ENCODE measurements at places on chromosomes 6 and 20. TPM values are rescaled to one million over a fixed set of nuclear protein-coding genes. Genes with fewer than 3 reads are reported as not detected.

DNA sequence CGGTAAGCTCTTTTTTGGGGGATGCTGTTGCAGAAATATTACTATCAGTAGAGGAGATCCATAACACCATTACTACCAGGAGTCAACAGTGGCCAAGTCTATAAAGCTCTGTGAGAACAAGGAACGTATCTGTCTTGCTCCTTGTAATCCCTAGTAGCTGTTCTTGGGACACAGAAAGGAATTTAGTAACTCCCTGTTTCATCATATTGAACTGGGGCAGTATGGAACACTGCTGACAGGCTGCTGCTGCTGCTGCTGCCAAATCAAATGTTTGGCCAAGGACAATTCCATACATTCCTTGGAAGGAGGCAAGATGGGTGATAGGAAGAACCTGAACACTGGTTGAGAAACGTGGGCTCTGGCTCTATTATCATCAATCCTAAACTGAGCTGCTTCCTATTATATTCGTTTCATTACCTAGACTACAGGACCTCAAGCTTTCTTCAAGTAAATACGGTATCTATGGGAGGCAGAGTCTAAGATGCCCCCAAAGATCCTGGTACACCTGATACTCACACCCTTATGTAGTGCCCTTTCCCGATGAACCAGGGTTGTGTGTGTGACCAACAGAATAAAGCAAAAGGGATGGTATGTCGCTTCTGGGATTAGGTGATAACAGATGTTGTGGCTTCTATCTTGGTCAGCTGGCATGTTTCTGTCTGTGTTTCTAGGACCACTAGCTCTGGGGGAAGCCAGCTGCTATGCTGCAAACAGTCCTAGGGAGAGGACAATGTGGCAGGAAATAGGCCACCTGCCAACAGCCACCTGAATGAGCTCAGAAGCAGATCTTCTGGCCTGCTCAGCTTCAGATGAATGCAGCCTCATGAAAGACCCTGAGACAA, 39.5 kb downstream of the ELOVL5 start:
- H3K27ac ChIP-seq, result peak overlapping the region; percentile 44
- H3K27me3 ChIP-seq, result no peaks in the 10 kb centered on the region
- no peak overlapping the region for H3K4me3 ChIP-seq
- DNase-seq, result no peak

DNA sequence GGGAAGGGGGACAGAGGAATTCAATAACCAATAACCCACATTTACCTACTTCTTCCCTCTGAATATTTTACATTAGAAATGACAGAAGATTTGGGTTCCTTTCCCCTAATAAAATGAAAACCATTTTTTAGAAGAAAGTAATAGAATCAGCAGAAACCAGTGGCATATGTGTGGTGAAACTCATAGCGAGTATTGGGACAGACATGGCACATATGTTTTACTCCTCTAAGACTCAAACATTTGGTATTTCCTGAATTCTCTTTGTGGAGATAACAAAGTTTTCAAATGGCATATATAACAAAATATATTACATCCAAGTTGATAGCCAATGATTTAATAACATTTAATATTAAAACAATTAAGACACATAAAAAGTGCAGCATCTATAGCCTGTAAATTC, 12.9 kb upstream of the BEND3 start:
- DNase-seq, result no peak
- H3K27me3 ChIP-seq, result no peaks in the 10 kb centered on the region
- H3K36me3 ChIP-seq, result no peaks in the 10 kb centered on the region
- H3K4me3 ChIP-seq, result no peak overlapping the region
- H3K4me1 ChIP-seq, result no peaks in the 10 kb centered on the region

- H3K4me3 ChIP-seq, result no peak overlapping the region
- DNase-seq, result no peak
- no peak overlapping the region for H3K27ac ChIP-seq
- H3K36me3 ChIP-seq, result no peaks in the 10 kb centered on the region
These were observed 36.2 kb upstream of the ANGPT4 start for GRCh38 chr20:952196-952795.

DNA sequence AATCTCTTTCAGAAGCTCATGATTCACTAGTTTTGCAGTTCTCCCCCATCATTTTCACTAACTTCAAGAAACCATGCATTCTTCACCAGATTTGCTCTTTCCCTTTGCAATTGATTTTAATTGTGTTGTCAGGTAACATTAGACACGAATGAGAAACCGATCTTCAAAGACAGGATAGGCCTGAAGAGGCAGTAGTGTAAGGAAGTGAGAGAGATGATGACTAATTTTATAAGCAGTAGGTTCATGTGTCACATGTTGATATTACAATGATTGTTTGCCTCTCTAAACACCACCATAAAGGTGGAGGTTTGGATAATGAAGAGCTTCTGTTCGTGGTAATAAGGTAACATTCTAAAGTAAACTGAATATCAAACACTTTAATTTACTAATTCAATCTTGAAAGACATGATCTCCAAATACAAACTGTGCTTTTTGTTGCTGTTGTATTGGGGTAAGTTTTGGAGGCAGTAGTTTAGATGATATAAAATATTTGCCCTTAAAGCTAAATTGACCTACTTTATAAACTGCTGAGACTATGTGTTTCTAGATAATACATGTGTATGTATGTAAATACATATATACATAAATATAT, 207.2 kb downstream of the PHACTR1 start:
- H3K4me1 ChIP-seq, result no peaks in the 10 kb centered on the region
- H3K4me3 ChIP-seq, result no peak overlapping the region
- DNase-seq, result no peak
- no peaks in the 10 kb centered on the region for H3K36me3 ChIP-seq
- no peak overlapping the region for H3K27ac ChIP-seq

DNA sequence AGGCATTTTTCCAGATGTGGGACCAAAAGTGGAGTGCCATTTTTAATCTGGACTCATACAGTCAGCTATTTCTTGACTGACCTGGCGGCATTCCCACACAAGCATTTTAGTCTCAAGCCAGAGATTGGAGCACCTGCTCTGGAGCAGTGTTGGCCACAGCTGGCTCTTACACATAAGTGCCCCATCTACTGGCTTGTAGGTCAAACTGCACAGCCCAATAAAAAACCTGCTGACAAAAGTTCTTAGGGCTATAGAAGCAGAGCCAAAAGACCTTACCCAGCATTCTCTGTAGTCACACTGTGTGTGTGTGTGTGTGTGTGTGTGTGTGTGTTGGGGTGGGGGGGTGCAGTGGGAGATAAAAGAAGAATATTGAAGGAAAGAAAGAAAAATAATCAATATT, 38.6 kb upstream of the SENP6 start:
- H3K4me1 ChIP-seq, result no peaks in the 10 kb centered on the region
- H3K27ac ChIP-seq, result no peak overlapping the region
- peaks cover 8% of the 10 kb centered on the region for H3K36me3 ChIP-seq
- peak; percentile 11 for DNase-seq
- no peak overlapping the region for H3K4me3 ChIP-seq

The MDFI gene
- total RNA-seq, result not detected

All from activated CD4-positive, alpha-beta memory T cell treated with anti-CD3 and anti-CD28 coated beads for 36 hours (primary cell).